ENCODE measurements at places on chromosomes 3 and 15.

DNA sequence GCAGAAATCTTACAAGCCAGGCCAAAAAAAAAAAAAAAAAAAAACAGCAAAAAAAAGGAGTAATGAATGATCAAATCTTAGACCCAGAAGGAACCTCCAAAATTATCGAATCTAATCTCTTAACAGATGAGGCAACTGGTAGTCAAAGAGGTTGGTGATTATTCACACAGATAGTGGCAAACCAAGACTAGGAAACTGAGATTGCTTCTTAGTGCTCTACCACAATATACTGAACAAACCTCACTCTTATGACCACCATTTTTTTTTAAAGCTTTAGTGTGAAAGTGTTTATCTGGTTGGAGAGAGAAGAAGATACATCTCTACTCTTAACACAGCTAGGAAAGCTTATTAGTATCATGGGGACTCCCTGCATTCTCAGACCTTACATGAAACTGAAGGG is 17.3 kb downstream of the ATOSA start:
- no peak for DNase-seq

DNA sequence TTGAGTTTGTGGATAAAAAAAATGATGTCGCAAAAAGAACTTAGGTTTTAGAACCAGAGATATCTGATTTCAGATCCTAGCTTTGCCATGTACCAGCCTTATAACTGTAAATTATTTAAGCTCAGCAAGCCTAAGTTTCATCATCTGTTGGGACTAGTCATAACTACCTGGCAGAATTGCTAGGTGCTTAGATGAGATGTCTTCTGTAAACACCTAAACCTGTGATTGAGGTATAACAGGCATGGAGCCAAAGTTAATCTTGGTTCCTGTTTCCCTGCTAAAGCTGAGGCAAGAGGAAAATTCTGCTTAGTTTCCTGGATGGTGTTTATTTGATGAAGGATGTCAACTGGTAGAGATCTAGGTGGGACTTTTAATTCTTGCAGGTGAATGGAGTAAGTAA is 331.3 kb upstream of the RBMS3 start:
- no peak for DNase-seq

GRCh38 chr3:99324636-99325203 is 313.7 kb upstream of the COL8A1 start:
- no peak for DNase-seq

- peak; percentile 80 for DNase-seq
These were observed at the start of gene EHHADH for GRCh38 chr3:185253645-185254410. Gene EHHADH (minus strand): TSS chr3:185254049. CDS start chr3:185254022, 27 bp downstream.

GRCh38 chr15:39279311-39279710 is 301.6 kb upstream of the THBS1 start:
- DNase-seq: no peak

GRCh38 chr3:69435274-69436265 is 49.7 kb upstream of the FRMD4B start:
- no peak for DNase-seq
